ENCODE measurements at places on chromosomes 4 and X.

- DNase-seq = no peak
These were observed 1577.7 kb upstream of the TENM3 start for GRCh38 chr4:180665481-180665880.

DNA sequence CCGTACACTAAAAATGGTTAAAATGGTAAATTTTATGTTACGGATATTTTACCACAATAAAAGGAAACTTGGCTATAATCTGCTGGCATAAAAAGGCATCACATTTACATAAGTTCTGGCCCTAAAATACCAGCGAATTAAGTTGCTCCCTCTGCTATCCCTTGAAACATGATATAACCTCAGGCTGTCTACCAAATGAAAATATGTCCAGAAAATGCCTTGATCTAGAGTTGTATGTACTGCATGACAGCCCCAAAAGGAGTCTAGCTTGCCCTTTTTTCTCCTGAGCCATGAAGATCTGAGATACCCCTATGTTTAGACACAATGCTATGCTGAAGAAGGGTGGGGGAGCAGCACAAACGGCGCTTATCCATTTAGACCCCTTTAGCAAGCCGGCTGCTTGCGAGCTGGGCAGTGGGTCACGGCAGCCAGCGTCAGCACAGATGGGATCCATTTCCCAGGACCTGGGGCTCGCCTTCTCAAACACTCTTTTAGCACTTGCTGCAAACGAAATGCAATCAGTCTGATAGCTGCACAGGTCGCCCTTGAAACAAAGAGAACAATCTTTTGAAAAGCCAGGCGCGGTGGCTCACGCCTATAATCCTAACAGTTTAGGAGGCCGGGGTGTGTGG, 77.0 kb downstream of the AFAP1 start:
- no peak for DNase-seq

DNA sequence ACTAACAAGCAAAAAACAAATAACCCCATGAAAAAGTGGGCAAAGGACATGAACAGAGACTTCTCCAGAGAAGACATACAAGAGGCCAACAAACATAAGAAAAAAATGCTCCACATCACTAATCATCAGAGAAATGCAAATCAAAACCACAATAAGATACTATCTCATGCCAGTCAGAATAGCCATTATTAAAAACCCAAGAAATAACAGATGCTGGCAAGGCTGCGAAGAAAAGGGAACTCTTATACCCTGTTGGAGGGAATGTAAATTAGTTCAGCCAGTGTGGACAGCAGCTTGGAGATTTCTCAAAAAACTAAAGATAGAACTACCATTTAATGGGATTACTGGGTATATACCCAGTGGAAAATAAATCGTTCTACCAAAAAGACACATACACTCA, 79.6 kb downstream of the MAPK10 start:
- no peak for DNase-seq

- no peak for DNase-seq
These were observed 7.4 kb downstream of the SCD5 start for GRCh38 chr4:82791179-82791578.

GRCh38 chr4:21733894-21734630, 214.5 kb downstream of the KCNIP4 start:
- no peak for DNase-seq

DNA sequence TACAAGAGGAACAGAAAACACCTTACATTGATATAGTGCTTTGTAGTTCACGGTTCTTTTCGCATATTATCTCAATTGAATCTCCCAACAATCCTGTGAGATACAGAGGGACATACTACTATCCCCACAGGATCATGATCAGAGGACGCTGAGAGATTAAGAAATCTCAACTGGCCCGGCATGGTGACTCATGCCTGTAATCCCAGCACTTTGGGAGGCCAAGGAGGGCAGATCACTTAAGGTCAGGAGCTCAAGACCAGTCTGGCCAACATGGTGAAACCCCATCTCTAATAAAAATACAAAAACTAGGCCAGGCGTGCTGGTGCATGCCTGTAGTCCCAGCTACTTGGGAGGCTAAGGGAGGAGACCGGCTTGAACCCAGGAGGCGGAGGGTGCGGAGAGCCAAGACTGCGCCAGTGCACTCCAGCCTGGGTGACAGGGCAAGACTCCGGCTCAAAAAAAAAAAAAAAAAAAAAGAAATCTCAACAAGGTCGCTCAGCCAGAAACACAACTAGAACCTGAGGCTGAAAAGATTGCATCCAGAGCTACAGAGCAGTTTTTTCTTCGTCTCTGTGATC, 7.4 kb downstream of the APOO start:
- no peak for DNase-seq

DNA sequence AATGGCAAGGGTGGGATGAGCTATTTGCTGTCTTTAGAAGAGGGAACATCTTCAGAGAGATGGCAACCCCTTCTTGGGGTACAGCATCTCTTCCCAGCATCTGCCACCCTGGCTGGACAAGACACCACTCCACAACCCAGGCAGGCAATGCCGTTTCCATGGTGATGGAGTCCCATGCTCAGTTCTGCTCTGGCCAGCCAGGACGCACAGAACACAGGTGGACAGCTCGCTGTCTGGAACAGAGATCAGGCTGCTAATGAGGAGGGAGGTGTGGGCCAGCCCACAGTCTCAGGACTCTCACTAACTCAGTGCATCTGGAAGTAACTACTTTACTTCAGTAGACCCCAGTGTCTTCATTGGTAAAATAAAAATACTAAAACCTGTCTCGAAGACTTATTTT, 321.0 kb upstream of the CPEB2 start:
- no peak for DNase-seq

DNA sequence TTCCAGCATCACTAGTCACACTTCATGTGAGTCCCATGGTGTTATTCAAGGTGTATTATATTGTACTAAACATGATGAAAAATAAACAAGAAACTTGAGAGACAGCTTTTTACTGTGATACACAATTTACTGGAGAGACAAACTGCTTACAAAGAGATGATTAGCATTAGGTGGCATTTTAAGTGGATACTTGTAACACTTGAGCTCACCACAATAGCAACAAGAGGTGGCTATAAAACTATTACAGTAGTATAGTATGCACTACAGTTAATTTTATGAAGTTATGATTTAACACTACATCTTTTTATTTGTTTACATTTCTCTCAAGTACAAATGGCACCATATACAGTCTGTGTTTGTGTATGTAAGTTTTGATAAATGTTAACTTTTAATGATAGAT, 246.6 kb downstream of the PARM1 start:
- DNase-seq = no peak

DNA sequence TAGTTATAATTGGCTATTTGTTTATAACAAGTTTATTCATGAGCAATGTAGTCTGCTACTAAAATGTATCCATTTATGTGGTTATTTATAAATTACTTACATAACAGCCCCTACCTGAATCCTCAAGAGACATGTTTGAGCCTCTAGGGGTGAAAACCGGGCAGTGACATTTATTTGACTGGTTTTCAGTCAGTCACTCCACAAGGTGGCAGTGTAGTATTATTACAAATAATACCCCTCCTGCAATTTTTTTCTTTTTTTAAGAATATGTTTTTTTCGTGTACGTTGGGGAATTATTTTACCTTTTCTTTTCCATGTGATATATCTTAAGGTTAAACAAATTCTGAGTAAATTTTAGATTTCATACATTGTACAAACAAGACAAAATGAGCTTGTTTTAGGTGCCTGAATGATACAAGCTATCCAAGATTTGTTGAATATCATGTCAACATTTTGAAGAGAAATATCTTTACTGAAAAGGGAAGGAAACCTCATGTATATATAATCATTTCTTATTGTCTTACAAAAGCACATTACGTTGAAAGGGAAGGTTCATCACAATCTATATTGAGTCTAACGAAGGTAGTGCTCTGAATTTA, 598.7 kb upstream of the TECRL start:
- peak; percentile 25 for DNase-seq

- no peak for DNase-seq
These were observed 160.7 kb downstream of the MOSPD2 start for GRCh38 chrX:15033917-15034316.

- no peak for DNase-seq
These were observed 14.0 kb downstream of the STOX2 start for GRCh38 chr4:183919141-183919540.

- no peak for DNase-seq
These were observed 26.1 kb downstream of the OTOP1 start for GRCh38 chr4:4200624-4201023.

- no peak for DNase-seq
These were observed 60.8 kb downstream of the USP9X start for GRCh38 chrX:41145920-41146608.

DNA sequence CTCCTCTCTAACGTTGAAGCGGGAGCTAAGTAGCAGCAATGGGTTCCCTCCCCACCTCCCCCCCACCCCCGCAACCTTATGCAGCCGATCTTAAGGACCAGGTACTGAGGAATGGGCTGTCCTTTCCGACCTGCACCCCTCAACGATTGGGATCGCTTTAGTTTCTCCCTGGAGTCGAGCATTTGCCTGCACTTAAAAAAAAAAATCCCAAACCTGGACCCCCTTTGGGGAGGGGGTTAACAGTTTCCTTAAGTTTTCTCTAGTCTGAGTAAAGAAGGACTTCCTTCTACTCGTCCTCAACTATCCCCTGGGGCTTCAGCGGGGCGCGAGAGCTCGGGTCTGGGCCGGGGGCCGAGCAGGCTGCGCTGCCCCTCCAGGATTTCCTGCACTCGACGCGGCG, 25.7 kb upstream of the BCORL1 start:
- no peak for DNase-seq

GRCh38 chrX:8971116-8971515, 62.8 kb downstream of the FAM9B start:
- no peak for DNase-seq

DNA sequence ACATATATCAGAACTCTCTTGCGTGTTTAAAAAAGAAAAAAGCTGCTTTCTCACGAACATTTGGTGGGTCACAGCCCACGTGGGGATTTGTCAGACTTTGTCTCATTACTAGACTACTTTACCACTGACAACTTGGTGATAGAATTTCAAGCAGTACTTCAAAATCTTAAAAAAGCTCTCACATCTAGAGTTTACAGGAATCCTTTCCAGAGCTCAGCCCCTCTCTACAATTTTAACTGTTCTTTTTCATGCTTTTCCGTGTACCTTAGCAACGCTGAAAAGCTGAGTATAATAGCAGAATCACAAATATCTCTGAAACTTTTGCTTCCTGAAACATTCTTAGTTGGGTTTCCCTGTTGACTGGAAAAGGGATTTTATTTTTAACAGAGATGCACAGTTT, 50.2 kb downstream of the SMAD1 start:
- DNase-seq = no peak

DNA sequence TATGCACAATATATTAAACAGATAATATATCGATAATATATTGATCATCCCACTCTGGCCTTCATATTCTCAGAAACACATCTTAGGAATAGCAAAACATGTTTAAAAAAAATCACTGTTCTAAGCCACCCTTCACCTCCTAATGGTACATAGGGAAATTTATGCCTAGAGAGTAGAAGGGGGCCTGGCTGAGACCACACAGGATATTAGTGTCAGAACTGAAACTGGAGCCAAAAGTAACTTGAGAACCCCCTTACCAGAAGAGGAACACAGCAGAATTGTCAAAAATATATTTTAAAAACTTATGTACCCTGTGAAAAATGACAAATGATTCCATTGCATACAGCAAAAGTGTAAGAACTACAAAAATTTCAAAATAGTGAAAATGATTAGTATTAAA, 173.1 kb downstream of the VSIG4 start:
- DNase-seq = no peak

- no peak for DNase-seq
These were observed 205.4 kb downstream of the HS3ST1 start for GRCh38 chr4:11223311-11223710.

- DNase-seq = no peak
These were observed 151.1 kb downstream of the SLC7A11 start for GRCh38 chr4:138090918-138091676.

DNA sequence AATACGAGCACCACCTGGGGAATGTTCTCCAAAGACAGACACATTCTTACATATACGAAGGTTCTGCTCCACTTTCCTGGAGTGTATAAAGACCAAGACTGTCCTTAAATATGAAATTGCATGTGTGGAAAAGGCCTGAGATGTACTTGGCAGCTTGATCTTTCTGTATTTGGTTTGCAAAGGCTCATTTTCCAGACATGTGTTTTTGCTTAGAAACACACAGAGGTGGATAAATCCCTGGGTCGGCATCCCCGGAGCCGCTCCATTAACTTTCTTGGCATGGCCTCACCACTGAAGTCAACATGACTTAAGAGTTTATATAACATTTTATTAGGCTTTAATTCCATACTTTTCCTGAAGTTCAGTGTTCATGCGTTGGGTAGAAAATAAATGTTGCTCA, 239.4 kb downstream of the LDB2 start:
- no peak for DNase-seq

- no peak for DNase-seq
These were observed 167.0 kb downstream of the AASDH start for GRCh38 chr4:56220261-56220660.

DNA sequence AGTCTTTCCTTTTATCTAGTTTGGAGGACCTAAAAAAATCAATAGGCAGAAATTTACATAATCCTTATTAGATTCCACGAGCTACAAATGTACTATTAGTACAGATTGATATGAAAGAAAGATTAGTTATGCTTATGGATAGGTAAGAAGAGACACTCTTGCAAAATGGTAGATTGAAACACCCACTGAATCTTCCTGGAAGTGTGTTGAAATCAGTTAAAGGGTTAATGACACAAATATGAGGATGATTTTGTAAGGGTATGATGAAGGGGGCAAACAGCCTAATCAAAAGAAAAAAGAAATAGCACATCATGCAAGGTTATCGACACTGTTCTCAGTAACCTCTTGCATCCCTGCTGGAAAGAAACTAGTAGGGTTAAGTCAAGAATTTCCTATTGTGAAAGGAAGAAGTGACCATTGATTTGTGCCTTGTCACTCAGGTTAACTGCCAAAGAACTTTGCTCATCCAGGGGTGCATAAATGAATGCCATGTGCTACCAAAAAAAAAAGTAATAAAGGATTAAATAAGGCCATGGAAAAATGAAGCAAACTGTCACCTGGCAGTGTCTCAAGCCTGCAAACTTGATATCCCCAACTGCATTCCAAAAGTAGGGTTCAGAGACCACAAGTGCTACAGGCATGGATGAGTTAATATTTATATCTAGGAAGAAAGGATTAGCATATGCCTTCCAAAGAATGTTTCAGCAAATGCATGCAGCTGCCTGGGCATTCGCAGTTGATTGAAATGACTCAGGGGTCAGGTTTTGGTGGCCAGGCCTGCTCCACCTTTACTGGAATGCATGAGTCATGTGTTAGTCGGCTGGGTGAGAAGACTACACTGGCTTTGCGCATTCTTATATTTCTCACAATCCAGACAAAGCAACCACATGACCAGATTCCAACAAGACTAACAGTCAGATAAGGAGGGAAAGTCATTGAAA, 78.3 kb upstream of the ATXN3L start:
- DNase-seq = no peak

GRCh38 chr4:189912170-189912569, 28.5 kb upstream of the FRG1 start:
- no peak for DNase-seq

DNA sequence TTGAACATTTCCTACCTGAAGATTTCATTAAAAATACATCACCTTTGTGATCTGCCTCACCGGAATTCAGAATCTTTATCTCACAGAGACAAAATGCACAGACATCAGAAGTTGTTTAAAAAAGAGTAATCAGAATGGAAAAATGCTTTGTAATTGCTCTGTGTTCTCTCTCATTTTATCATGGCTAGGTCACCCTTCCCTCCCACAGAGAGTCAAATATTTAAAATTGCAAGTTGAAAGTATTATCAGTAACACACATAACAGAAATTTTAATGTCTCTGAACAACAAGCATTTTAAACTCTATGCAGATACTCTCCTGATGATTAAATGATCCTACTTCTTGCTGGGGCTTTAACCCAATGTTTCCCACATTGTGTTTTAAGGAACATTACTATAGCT, 362.0 kb downstream of the CBLL2 start:
- no peak for DNase-seq
